ENCODE measurements at places on chromosomes 4 and X. TPM values are rescaled to one million over a fixed set of nuclear protein-coding genes. Genes with fewer than 3 reads are reported as not detected.

Gene HOPX
- total RNA-seq: 271 TPM

DNA sequence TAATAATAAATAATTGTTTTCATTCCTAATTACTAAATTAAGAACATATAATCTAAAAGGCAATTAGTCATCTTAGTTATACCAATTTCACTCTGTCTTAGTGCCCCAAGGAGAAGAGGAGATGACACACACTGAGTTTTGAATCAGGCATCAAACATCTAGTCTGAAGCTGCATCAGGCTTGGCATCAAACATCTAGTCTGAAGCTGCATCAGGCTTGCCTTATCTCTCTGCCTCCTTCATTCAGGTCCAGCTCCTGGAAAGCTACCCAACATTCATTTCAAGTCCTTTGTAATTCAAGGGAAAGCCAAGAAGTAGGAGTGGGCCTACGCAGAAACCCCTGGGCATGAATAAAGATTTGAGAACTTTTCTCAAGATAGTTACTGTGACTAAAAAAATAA lies 62.2 kb downstream of the SH3RF1 start:
- no peak for DNase-seq

- DNase-seq: no peak
Observed at GRCh38 chr4:160928482-160928881, 1235.3 kb downstream of the FSTL5 start.

DNA sequence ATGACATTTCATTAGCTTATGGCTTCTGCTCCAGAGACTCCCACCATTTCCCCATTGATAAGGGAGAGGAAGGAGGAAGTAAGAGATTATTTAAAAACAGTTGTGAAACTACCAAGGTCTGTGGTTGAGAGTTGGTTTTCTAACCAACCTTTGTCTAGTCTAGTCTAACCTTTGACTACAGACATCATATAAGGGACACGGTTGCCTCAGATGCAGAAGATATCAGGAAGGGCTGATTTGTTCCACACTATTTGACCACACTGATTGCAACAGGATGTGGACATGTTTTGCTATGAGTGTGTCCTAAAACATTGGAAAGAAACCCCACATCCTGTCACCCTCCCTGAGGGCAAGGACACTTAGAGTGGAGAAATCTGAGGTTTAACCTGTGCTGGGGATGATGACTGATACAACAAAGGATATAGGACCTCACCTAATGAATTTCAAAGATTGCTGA lies 53.0 kb downstream of the COQ2 start:
- no peak for DNase-seq

Data from thyroid gland (tissue), 4 donors.